Muscle of leg (tissue), 16 donors: ENCODE measurements at places on chromosomes 12 and 14. TPM values are rescaled to one million over a fixed set of nuclear protein-coding genes. Genes with fewer than 3 reads are reported as not detected.

Gene MYO1A
- 0.18 TPM for total RNA-seq

DNA sequence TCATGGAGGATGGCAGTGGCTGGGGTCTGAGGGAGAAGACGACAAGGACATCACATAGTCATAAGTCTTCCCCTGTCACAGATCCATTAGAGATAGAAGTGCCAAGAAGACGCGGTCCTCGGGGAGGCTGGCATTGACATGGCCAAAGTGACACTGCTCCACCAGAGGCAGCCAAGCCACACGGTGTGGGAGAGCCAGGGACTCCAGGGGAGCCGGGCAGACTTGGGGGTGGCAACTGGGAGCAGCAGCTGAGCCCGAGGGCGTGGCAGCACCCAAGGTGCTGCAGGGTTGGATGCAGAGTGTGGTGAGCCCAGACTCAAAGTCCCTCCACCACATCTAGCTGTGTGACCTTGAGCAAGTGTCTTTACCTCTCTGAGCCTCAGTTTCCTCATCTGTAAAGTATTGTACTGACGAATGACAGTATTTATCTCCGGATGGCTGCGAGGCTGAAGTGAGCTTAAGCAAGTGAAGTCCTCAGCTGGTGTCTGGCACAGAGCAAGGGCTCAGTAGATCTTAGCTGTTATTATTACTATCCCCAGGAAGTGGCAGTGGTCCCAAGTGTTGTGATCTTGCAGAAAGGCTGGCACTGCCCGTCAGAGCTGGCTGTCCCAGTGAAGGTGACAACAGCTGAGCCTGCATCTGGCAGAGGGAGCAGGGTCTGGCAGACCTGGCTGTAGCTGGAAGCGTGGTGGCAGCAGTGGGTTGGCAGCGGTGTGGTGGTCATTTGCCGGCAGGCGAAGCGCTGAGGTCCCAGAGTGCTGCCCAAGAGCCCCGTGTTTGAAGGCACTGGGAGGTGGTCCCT is 54.9 kb downstream of the ZNF664 start:
- no peak overlapping the region for H3K4me3 ChIP-seq
- peak overlapping the region; percentile 83 for H3K27ac ChIP-seq
- H3K27me3 ChIP-seq = no peaks in the 10 kb centered on the region
- DNase-seq = peak; percentile 37

DNA sequence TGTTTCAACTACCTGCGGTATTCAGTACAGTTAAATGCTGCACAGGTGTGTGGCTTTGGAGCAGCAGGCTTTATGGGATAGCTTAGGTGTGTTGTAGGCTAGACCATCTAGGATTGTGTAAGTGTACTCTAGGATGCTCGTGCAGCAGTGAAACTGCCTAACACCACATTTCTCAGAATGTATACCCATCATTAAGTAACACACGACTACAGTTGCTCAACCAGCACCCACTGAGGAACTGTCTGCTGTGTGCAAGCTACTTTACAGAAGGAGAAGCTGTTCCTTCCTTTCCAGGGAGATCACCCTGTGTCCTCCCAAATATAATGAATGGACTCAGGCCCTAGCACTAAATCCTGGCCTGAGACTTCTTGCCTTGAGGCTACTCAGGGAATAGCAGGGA is 94.8 kb downstream of the SLC24A4 start:
- no peaks in the 10 kb centered on the region for H3K27me3 ChIP-seq
- no peak overlapping the region for H3K4me3 ChIP-seq
- no peak for DNase-seq
- H3K36me3 ChIP-seq = no peaks in the 10 kb centered on the region
- peaks cover 25% of the 10 kb centered on the region for H3K4me1 ChIP-seq

Gene GLIPR1L2
- 1.5 TPM for total RNA-seq

GRCh38 chr12:123532808-123533649 is 490 bp downstream of the RILPL1 start:
- DNase-seq = peak; percentile 79
- peaks cover 7% of the 10 kb centered on the region for H3K27me3 ChIP-seq
- H3K4me1 ChIP-seq = peaks cover 31% of the 10 kb centered on the region
- H3K27ac ChIP-seq = peak overlapping the region; percentile 84
- H3K36me3 ChIP-seq = peaks cover 20% of the 10 kb centered on the region

DNA sequence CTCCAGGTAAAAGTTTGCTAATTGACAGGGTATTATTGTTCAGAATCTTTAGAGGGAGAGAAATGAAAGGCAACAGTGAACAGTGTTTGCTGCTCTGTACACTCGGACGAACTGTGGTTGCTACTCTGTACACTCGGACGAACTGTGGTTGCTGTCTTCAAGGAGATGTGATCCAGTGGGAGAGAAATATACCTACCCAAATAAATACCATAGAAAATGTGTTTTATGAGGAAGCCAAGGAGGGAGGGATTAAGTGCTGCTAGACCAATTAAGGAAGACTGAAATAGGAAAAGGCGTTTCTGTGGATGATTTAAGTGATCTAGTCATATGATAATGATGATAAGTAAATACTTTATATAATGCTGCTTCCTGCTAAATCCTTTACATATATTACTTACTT is 2.7 kb downstream of the STK38L start:
- no peak overlapping the region for H3K4me3 ChIP-seq
- H3K27me3 ChIP-seq = no peaks in the 10 kb centered on the region
- no peaks in the 10 kb centered on the region for H3K4me1 ChIP-seq
- H3K36me3 ChIP-seq = no peaks in the 10 kb centered on the region

DNA sequence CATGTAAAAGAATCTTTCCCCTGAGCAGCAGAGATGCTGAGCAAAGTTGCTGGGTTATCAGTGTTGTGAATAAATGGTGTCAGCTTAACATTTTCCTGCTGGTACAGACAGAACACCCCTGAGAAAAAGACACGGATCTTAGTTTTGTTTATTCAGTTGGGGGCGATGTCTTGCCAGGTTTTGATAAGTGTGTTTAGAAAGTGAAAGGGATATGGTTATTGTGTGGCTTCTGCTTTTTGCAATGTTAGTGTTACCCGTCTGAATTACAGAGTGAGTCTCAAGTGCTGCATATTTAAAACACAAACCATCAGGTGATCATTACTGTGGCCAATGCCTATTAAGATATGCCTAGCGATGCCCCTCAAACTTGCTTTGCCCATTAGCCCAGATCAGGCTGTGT is 864.6 kb upstream of the SEL1L start:
- no peak overlapping the region for H3K27ac ChIP-seq
- H3K4me3 ChIP-seq = no peak overlapping the region
- H3K27me3 ChIP-seq = no peaks in the 10 kb centered on the region
- H3K4me1 ChIP-seq = no peaks in the 10 kb centered on the region
- no peaks in the 10 kb centered on the region for H3K36me3 ChIP-seq

Gene ATF7
- 18.8 TPM for total RNA-seq

GRCh38 chr12:132137483-132138125 is 6.5 kb downstream of the DDX51 start:
- no peak overlapping the region for H3K27ac ChIP-seq
- no peak overlapping the region for H3K4me3 ChIP-seq
- peaks cover 40% of the 10 kb centered on the region for H3K36me3 ChIP-seq
- H3K27me3 ChIP-seq = no peaks in the 10 kb centered on the region
